NCI-H460 (cell line): ENCODE measurements at places on chromosomes 7 and 10.

DNA sequence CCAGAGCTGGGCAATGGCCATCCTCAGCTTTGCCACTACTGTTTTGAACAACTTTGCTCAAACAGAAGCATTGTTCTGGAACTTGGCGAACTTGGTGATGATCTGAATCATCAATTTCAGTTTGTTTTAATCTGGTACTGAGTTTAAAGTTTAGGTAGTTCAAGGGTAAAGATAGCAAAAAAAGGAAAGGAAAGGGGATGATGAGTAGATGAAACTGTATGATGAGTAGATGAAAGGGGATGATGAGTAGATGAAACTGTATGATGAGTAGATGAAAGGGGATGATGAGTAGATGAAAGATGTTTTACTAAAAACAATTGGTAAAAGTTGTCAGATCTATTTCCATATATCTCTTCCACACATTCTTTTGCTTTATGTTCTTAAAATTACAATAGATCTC lies 737.0 kb downstream of the LRMDA start:
- DNase-seq = no peak

DNA sequence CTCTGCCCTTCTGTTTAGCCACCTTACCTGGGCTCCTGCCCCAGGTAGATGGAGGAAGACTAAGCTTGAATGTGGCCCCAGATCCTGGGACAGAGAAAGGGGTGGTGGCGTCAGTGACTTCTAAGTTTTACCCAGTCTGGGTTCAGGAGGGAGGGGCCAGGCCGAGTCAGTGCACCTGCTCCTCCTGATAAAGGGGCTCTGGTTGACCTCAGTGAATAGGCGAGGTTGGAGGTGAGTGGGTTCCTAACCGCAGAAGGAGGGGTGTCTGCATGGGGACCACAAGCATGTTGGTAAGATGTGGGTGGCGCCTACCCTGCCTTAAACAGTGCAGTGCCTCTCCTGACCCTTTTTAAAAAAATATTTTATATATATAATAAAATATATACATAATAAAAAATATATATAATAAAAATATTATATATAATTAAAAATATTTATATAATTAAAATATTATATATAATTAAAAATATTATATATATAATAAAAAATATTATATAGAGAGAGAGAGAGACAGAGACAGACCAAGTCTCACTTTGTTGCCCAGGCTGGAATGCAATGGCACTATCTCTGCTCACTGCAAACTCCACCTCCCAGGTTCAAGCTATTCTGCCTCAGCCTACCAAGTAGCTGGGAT lies 97.3 kb upstream of the GTF2I start:
- DNase-seq = no peak

GRCh38 chr10:112343056-112343806 lies 30.7 kb upstream of the ACSL5 start:
- no peak for DNase-seq

GRCh38 chr7:93890041-93890463 lies 501 bp downstream of the TFPI2 start:
- DNase-seq = no peak

GRCh38 chr10:120375666-120376065 lies 81.4 kb upstream of the PLPP4 start:
- no peak for DNase-seq

- DNase-seq = no peak
Observed at GRCh38 chr10:93034426-93034825, 26.2 kb upstream of the CYP26C1 start.

DNA sequence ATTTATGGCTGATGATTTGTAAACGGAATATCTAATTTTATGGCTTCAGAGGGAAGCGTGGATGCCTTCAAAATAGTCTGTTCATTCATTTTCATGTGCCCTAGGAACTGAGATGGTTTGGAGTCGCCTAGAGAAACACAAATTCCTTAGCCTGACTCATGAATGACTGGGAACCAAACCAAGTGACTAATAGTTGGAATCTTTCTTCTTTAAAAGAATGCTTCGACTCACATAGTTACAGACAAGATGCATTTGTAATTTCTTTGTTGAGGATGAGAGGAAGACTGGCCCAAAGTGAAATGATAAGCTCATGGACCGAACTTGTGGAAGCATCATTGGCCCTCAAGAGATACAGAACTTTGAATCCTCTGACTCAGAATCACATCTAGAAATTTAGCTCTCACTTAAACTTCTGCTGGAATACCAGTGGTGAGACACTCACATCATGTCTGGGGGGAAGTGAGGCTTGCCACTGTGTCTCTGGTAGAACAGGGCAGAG lies 1107.2 kb downstream of the NRG3 start:
- no peak for DNase-seq

GRCh38 chr10:96280859-96281258 lies 9.5 kb upstream of the BLNK start:
- DNase-seq = no peak

DNA sequence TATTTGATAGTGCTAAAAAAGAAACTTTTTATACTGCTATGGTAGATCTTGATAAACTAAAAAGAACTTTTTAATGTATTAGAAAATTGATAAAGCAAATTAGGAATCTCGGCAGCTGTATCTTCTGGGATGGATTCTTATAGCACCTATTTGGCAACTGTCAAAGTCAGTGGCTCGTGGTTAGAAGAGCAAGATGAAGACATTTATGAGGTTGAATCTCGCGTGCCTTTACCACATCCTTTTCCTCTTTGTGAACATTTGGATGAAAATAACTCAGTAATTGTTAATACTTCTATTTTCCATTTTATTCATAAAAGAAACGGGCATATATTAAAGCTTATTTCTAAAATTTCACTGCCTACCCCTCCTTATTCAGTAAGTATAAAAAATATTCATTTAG lies 76.2 kb downstream of the CYP51A1 start:
- DNase-seq = no peak

DNA sequence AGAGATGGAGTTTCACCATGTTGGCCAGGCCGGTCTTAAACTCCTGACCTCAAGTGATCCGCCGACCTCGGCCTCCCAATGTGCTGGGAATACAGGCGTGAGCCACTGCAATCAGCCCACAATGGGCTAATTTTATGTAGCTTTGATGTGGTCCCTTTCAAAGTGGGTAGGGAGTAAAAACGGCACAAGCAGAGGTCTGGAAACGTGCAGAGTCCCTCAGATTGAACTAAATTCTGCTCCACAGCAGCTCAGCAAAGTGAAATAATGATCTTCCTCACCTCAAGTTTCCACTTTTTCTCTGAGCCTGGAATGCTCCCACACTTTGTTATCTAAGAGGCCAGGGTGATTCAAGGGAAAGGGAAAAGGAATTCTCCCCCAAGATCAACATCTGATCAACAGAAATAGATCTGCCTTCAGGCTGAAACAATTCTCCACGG lies 6.1 kb downstream of the CCDC3 start:
- DNase-seq = no peak

GRCh38 chr7:10222976-10223375 lies 750.7 kb upstream of the PHF14 start:
- DNase-seq = no peak

GRCh38 chr7:141076377-141076776 lies 2.5 kb downstream of the TMEM178B start:
- DNase-seq = no peak

DNA sequence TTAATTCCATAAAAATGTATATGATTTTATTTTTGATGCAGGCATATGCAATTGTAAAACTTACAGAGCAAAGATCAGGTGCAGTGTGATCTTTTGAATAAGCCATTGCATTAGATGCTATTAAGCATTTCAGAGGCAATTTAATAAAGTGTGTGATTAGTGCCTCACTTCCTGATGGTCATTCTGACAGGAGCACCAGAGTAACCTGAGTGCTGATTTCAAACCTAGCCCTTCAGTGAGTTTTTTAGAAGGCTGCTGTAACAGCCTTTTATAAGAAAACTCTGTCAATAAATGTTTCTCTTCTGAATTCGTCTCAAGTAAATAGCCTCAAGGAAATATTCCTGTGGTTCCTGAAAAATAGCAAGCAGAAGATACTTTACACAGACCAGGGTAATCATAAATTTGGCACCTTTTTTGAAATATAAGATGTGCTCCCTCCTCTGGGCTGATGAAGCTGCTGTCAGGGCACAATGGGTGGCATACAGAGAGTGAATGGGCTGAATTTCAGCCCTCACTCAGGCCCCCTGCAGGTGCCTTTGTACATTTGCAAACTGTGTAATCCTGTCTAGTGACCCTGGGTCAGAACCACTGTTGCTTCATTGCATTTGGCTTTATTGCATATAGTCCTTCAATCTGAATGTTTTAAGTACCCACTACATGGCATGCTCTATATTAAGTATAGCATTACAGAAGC lies 193.7 kb upstream of the CSTF2T start:
- no peak for DNase-seq

DNA sequence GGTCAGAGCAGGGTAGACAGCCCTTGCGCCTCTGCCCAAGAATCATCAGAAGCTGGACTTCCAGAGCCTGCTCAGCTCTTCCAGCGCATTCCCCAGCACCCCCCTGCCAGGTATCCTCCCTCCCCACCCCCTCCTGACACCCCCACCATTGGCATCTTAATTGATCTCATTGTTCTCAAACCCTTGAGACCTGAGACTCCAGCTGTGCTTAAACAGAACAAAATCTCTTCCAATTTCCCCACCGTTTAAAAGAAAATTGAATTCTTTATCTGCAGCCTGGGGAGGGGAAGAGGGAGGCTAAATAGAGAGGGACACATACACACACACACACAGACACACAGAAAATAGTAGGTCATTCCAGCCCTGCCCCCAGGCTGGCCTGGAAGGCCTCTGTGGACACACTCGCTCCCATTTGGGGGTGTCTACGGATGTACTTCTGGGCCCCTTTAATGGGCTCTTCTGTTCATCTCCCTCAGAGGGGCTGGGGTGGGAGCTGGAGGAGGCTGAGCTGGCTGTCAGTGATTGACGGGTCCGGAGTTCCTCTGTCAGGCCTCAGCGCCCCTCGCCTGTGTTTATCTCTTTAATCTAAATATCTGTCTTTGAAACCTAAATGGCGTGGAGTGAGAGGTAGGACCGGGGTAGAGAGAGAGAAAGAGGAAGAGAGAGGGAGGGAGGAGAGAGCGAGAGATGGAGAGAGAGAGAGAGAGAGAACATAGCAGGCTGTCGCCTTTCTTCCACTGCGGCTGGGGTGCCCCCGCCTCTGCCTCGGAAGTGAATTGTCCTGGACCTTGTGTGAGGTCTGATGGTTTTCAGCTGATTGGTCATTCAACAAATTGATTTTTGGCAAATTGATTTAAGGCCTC lies 61.7 kb downstream of the C10orf105 start:
- no peak for DNase-seq

- no peak for DNase-seq
Observed at GRCh38 chr10:93754761-93755160, 3.0 kb upstream of the LGI1 start.

- DNase-seq = no peak
Observed at GRCh38 chr10:66604195-66604594, 321.6 kb upstream of the LRRTM3 start.

DNA sequence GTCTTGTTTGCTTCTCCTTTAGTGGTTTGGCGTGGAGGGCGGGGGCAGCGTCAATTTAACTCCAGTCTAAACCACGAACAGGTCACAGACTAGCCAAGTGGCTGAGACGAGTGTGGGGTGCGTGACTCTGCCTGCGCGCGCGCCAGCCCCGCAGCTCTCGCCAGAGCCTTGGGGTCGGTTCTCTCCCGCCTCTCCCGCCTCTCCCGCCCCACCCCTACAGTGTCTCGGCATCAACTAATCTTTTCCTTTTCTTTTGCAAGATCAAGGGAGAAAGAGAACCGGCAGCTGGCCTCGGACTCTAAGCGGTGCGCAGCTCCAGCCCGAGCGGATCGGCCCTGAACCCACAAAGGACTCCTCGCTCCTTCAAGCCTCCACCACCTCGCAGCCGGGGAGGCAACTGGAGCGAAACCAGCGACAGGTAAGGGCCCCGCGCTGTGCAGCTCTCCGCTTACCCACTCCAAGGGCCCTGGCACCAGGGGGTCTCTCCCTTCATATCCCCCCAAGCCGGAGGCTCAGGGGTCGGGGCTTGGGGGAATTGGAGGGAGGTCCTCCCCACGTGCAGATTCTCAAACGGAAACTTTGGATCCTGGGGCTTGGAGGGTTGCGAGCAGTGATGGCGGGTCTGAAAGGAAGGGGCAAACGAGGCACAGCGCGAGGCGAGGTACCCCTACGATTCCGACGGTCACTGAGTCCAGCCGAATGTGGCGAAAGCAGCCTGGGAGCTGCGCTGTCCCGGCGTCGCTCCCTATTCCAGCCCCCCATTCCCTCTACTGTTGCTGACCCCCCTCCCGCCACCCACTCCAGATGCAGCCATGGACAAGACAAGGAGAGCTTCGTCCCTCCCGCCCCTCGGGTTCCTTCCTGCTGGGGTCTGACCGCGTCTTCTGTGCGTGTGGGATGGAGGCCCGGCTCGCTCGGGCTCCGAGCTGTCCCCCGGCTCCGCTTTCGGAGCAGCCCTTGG lies 829 bp downstream of the CHRM2 start:
- DNase-seq = no peak

GRCh38 chr7:2465928-2466327 lies 10.3 kb downstream of the GRIFIN start:
- DNase-seq = no peak

DNA sequence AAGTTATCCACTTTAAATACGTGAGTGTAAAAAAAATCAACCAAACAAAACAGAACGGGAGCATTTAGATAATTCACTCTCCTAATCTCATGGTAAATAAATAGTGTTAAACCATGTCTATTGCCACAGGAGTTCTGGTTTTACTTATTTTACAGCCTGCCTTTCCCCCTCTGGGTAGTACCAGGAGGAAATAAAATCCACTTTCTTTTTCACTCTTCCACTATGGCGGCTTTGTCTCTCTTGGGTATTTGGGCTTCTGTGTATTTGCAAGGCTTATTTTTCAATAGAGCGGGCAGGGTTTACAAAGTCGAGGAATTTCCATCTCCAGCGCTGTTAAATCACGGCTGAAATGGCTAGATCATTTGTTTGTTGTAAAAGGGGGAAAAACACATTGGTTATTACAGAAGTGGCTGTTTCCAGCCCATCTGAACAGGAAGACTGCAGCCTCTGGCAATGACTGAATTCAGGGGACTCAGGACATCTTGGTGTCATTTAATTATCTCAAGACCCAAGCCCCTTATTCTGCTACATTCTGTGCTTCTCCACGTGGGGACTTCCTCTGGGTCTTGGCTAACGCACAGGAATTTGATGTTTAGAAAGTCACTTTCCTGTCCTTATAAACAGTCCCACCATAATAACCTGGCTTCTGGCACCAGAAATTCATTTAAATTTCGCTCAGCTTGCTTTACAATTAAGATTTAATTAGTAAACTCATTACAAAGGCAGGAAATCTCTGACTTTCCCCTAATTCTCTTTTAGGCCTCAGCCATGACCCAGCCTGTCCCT lies 323.9 kb downstream of the GATA3 start:
- DNase-seq = no peak

DNA sequence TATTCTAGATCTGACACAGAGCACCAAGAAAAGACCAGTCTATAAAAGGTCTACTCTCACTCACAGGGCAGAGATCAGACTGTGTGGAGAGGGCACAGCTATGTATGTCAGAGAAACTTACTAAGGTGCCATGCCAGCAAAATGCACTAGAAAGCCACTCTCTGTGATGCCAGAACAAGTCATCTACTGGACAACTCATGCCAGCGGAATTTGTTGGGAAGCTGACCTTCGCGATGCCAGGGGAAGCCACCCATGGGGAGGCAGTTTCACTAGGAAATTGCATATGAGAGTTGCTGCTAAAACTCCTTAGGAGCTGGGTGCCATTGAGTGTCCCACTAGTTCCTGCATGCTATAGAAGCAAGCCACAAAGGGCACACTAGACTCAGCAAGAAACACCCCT lies 58.5 kb downstream of the MICU1 start:
- DNase-seq = peak; percentile 19

- DNase-seq = no peak
Observed at GRCh38 chr7:55557666-55558188, 14.6 kb downstream of the VOPP1 start.

GRCh38 chr7:127330070-127330469 lies 62.4 kb downstream of the ZNF800 start:
- DNase-seq = no peak
